NCI-H2029 (cell line): ENCODE measurements at places on chromosomes 16 and 17.

DNA sequence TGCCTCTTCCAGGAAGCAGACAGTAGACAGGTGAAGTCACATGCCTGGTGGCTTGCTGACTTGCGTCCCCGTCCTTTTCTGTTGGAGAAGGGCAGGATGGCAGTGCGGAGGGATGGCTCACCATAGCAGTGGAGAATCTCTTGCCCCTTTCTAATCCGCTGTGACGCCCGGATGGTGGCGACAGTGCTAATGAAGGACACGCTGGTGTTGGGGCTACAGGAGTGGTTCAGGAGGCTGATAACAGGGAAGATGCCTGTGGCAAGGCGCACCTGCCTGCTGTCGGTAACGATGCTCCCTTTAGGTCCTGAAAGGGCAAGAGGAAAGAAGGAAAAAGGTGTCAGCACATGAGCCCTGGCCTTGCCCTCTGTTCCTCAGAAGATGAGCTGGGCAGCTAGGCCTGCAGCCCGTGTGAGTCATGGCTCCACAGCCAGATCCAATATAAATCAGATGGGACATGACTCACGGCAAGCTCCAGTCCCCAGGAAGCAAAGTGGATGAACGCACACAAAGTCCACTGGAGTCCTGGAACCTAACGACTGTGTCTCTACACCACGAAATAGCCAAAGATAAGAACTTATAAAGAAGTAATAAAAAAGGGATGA is 25.5 kb downstream of the SERPINF1 start:
- no peak for DNase-seq

GRCh38 chr17:39671651-39672521 is 3.6 kb downstream of the PNMT start:
- no peak for DNase-seq

- no peak for DNase-seq
Measured at GRCh38 chr17:35906926-35907637, 23.5 kb downstream of the RDM1 start.

DNA sequence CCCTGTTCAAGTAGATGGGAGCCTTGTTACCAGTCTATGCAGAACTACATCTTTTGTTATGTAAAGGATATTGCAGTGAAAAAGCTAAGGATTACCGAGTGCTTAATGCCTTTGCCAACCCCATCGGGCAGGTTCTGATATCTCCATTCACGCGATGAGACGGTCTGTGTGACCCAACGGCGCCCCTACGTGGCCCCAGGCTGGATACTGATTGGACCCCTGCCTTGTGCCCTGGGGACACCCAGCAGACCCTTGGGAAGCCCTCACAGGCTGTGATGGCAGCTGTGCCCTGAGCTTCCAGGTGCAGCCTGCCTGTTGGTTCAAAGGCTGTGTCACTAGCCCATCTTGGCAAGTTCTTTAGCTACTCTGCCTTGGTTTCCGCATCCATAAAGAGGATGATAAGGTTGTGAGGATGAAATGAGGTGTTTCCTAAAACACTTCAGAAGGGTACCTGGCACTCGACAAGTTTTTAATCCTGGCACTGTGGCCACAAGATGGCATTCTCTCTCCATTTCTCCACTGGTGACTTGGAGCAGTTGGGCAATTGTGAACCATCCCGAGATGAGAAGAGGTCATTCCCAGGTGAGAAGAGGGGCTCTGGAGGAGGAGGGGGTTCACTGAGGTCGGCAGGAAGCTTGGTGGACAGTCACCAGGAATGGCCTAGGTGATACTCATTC is 33.6 kb downstream of the HAPSTR1 start:
- no peak for DNase-seq

GRCh38 chr17:1648963-1649843 is 463 bp downstream of the RILP start:
- DNase-seq = peak; percentile 73

DNA sequence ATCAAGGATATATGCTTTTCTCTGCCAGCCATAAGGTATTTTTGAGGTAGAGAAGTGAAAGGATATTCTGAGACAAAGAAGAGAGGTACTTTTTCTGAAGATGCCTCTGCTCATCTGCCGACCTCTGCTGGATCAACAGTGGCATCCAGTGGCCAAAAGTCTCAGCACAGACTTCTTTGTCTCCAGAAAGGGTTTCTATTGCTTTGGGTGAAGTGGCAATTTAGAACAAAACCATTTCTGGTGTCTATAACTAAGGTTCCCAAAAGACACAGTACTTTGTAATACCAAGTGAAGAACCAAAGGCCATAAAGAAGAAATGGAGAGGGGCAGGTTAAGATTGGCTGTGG is 155.2 kb upstream of the C17orf78 start:
- no peak for DNase-seq

DNA sequence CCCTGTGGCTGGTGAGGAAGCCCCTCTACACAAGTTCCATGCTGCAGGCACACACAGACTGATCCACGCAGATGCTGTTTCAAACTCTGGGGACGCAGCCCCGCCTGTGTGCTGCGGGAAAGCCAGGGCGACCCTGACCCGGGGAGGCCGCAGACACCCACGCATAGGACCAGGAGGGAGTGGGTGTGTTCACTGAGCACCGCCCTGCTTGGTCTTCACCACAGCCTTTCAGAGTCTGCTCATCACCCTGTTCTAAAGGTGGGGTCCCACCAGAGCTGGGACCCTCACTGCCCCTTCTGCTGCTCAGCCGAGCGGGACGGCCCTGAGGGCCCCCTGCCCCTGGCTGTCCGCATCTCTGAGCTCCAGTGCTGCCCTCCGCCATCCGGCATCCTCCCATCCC is 7.5 kb downstream of the TSPAN10 start:
- DNase-seq = no peak

GRCh38 chr17:41689497-41690299 is 1.0 kb downstream of the EIF1 start:
- no peak for DNase-seq

GRCh38 chr16:25931473-25932035 is 239.8 kb downstream of the HS3ST4 start:
- DNase-seq = no peak

DNA sequence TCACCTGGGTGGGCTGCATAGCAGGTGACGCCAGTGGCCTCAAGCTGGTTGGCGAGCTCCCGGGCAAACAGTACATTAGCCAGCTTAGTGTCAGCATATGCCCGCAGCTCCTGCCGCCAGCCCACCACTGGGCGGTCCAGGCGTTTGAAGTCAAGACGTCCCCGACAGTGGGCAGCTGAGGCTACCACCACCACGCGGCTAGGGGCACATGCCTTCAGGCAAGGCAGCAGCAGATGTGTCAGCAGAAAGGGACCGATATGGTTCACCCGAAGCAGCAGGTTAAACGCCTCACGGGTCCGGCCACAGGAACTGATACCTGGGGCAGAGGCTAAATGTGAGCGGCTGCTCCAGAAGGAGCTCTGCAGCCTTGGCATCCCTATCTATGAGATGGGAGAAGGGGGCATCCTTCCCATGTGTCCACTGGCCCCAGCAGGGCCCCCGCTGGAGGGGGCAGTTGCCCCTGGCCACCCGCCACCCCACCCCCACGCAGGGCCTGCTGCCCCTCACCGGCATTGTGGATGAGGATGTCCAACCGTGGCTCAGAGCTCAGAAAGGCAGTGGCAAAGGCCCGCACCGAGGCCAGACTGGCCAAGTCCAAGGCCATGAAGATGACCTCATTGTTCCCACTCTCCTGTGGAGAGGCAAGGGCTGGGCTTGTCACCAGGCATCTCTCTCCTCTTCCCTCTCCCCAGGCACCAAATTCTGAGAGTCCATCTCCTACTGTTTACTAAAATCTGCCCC is 1.7 kb downstream of the DHRS13 start:
- DNase-seq = no peak

DNA sequence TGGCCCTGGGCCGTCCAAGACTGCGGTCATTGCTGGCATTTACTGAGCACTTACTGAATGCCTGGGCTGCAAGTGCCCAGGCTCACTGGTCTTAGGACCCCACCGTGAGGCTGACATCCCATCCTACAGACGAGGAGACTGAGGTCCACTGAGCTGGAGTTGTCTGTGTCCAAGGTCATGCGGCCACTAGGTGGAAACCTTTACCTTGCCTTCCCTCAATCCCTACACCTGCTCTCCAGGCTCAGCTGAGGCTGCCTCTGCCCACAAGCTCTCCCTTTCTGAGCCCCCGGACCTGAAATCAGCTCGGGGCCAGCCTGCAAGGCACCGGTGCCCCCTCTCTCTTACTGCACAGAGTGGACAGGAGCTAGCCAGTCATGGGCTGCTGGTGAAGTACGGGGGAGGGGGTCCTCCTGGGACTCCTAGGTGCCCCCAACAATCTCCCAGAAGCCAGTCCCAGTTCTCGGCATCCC is 1.5 kb downstream of the CASKIN1 start:
- DNase-seq = peak; percentile 55

- peak; percentile 30 for DNase-seq
Measured at GRCh38 chr16:84735849-84736586, 36.2 kb downstream of the USP10 start.

GRCh38 chr16:83826146-83826913 is 18.6 kb downstream of the HSBP1 start:
- DNase-seq = peak; percentile 39

DNA sequence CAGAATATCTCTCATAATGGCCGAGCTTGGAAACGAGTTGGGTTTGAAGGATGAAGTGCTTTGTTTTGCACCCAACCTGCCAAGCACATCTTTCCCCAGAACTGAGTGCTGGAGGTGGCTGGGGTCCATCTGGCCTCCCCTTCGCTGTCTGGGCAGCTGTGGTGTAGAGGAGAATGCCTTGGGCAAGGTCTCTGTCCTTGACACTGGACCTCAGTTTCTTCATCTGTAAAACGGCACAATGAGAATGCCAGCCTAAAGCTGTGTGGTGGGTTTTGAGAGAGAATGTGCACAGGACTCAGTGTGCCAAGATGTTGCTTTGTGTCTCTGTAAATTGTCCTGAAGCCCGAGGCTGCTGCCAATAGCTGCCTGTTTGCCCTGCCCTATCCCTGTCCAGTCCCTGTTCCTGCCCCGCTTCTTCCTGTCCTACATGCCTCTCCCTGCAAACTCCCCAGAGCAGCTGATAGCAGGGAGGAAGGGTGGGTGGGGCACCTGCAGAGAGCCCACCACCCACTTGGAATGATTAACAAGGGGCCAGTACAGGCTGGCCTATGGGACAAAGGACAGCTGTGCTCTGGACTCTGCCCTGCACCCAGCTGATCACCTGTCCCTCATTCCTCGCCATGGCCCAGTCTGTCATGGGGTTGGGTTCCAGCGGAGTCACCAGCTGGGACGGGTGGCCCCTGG is 15.3 kb downstream of the LASP1 start:
- DNase-seq = no peak

DNA sequence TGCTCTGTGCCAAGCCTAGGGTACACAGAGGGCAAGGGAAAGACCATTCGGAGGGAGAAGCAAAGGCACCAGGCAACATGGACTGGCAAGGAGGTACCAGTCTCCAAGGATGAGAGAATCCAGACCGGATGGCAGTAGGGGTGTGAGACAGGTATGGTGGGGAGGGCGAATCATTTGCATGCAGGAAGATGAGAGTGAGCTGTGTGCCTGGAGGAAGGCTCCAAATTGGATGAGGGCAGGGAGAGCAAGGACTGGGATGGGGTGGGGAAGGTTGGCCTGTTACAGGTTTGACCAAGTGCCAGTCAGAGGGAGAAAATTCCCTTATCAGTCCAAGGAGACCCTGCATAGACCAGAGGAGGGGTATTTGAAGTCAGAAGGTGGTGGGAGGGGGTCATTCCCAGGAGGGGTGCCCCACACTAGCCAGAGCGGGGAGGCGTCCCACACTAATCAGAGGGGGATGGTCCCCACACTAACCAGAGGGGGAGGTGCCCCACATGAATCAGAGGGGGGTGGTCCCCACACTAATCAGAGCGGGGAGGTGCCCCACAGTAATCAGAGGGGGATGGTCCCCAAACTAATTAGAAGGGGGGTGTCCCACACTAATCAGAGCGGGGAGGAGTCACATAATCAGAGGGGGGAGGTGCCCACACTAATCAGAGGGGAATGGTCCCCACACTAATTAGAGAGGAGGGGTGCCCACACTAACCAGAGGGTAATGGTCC is 737 bp downstream of the CANT1 start:
- DNase-seq = no peak

DNA sequence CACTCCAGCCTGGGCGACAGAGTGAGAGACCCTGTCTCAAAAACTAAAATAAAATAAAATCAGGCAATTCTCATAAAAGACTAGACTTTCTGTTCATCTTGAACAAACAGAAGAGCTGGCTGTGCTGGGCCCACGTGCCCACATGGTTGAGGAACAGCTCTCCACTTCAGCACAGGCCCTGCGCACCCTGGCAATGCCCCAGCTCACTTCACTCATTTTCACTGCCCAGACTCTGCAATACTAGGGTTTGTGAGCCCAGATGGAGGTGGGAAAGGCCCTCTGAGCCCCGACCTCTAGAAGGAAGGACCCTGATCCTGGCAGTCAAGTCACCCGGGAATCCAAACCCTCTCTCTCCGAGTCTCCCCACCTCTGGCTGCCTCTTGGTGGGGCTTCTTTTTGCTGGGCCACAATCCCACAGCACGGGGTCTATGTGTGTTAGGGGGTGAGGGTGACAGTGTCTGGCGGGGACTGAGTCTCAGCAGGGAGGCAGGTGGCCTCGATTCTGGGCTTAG is 14.8 kb downstream of the MYLK3 start:
- DNase-seq = no peak

DNA sequence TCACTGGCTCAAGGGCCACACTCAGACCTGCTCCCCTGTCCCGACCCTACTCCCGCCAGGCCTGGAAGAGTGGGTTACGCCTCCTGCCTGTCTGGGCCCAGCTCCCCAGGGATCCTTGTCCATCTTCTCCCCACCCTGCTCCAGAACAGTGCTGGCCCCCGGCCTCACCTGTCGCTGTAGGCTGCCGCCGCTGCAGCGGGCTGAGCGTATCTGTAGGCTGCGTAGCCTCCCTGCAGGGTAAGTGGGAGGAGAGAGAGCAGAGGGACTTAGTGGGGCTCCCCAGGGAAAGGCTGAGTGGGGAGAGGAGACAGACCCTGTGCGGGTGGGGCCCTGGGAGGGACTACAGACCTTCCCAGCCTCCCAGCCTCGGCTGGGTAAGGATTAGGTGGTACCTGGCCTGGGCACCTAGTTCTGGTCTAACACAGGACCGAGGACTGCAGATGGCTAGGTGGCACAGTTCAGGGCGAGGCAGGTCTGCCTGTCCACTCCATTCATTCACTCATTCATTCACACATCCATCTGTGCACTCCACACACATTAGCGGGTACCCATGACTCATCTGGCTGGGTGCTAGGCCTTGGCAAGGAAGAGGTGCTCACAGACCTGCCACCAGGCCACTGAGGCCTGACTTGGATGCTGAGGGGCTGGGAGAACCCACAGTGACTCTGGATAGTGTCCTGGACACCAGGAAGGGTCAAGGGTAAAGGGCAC is 20.9 kb downstream of the ENGASE start:
- no peak for DNase-seq

DNA sequence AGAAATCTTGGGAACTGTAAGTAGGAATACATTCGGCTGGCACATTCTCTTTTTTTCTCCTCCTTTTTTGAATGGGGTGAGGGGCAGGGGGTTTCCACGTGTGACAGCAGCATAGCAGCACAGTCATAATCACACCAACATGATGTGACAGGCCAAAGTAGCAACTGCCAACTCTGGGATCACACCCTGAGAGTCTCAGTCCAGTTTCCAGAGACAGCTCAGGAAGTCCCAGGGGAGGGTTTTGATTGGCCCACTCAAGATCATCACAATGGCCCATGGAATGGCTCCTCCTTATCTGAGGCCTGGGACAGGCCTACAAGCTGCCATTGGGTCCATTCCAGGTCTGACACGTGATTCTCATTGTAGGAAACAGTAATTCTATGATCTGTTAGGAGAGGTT is 207.1 kb upstream of the ASIC2 start:
- DNase-seq = no peak

GRCh38 chr16:71754108-71754507 is 29.6 kb upstream of the PHLPP2 start:
- DNase-seq = no peak
